ENCODE measurements at places on chromosomes 5 and 9. TPM values are rescaled to one million over a fixed set of nuclear protein-coding genes. Genes with fewer than 3 reads are reported as not detected.

The GLRA1 gene
- not detected for total RNA-seq

The PAIP2 gene
- total RNA-seq, result 96.5 TPM

The PTGS1 gene
- 150 TPM for total RNA-seq

The C5orf52 gene
- total RNA-seq, result not detected

The GABRA6 gene
- total RNA-seq, result not detected

The ARHGEF28 gene
- total RNA-seq, result 4.9 TPM

The SHISAL2B gene
- total RNA-seq, result not detected

The KCNIP1 gene
- 2.8 TPM for total RNA-seq

The DMRT3 gene
- not detected for total RNA-seq

The SNCAIP gene
- total RNA-seq, result 3.3 TPM

The SPINK7 gene
- total RNA-seq, result not detected

- no peaks in the 10 kb centered on the region for H3K4me1 ChIP-seq
- no peak overlapping the region for H3K4me3 ChIP-seq
- H3K27me3 ChIP-seq, result no peaks in the 10 kb centered on the region
- H3K27ac ChIP-seq, result no peak overlapping the region
- no peak for DNase-seq
Observed at GRCh38 chr9:80922544-80922943, 766.8 kb downstream of the TLE1 start.

- DNase-seq, result peak; percentile 62
- H3K36me3 ChIP-seq, result no peaks in the 10 kb centered on the region
- H3K27ac ChIP-seq, result peak overlapping the region; percentile 94
- no peak overlapping the region for H3K4me3 ChIP-seq
Observed at GRCh38 chr9:127970401-127971313, 10.1 kb downstream of the EEIG1 start.

GRCh38 chr5:41925555-41925951 is 472 bp downstream of the FBXO4 start:
- DNase-seq, result peak; percentile 70
- peak overlapping the region; percentile 66 for H3K4me3 ChIP-seq
- H3K36me3 ChIP-seq, result peaks cover 21% of the 10 kb centered on the region
- no peaks in the 10 kb centered on the region for H3K27me3 ChIP-seq

DNA sequence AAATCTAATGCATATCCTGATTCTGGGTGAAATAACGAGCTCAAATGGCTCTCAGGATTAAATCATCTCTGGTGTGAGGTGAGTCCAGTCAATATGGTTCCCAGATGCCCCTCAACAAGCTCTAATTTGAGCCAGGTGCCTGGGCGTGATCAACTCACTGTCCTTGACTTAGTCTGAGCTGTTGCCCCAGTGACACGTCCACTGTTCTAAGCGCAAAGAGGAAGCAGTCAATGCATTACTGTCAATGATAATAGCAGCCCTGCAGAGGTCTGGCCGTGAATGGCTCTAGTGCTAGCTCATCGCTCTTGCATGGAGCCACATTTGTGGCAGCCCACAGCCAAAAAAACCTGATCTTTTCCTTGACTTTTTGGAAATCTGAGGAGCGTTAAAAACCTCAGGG is 128.6 kb upstream of the EFNA5 start:
- H3K36me3 ChIP-seq, result no peaks in the 10 kb centered on the region
- no peak for DNase-seq
- H3K27ac ChIP-seq, result no peak overlapping the region
- H3K4me1 ChIP-seq, result no peaks in the 10 kb centered on the region
- no peaks in the 10 kb centered on the region for H3K27me3 ChIP-seq

- H3K4me3 ChIP-seq, result no peak within 1 kb of the TSS
- H3K27me3 ChIP-seq, result peaks cover 100% of the 10 kb centered on the region
- H3K36me3 ChIP-seq, result no peaks in the 10 kb centered on the region
- peaks cover 31% of the 10 kb centered on the region for H3K4me1 ChIP-seq
- no peak within 1 kb of the TSS for H3K27ac ChIP-seq
- DNase-seq, result no peak
Observed at GRCh38 chr5:77637998-77638762, at the start of gene OTP. OTP (minus strand) TSS chr5:77638713; CDS start chr5:77638549, 164 bp downstream.

DNA sequence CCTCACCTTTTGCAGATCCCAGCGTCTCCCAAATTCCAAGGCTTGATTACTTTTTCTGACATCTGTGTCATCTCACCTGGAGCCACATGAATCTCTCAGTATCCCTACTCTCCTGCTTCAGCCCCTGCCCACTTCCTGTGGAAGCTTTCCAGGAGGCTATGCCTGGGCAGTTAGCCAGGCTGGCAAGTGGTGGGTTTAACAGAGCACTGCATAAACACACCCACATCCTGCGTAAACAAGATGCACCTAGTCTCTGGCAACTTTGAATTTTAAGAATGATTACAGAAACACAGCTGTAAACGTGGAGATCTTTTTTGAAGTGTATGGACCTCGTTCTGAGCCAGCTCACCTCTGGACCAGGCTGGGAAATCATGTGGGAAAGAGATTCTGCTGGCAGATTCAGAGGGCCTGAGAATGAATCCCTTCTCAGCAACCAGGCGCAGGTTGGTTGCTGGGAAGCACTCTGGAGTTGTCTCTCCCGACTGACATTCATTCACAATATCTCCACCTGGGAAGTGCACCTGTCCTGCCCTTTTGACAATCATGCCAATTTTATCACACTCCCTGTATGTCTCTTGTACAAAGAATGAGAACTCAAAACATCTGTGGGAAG is 55.7 kb upstream of the FANCC start:
- H3K36me3 ChIP-seq, result no peaks in the 10 kb centered on the region
- H3K4me3 ChIP-seq, result no peak overlapping the region
- H3K27ac ChIP-seq, result no peak overlapping the region
- no peaks in the 10 kb centered on the region for H3K27me3 ChIP-seq
- no peak for DNase-seq

- no peaks in the 10 kb centered on the region for H3K36me3 ChIP-seq
- no peak overlapping the region for H3K27ac ChIP-seq
- H3K27me3 ChIP-seq, result no peaks in the 10 kb centered on the region
- no peaks in the 10 kb centered on the region for H3K4me1 ChIP-seq
Observed at GRCh38 chr5:74621492-74621891, 19.0 kb downstream of the ENC1 start.

DNA sequence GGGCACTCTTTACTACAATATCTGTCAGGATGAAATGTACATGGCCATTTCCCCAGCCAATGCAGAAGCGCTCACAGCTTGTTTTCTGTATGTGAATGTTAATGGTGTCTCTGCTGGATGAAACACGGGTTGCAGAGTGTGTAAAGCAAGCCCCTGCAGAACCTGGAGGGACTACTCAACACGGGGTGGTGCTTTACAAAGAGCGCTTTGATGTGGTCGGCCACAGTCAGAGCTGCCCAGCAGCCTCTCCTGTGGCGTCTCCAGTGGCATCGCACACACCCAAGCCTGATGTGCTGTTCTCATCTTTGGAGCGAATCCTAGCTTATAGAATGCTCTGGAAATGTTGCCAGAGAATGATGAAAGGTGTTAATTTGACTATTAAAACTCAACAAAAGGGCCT is 162.7 kb upstream of the NFIL3 start:
- H3K36me3 ChIP-seq, result no peaks in the 10 kb centered on the region
- H3K27me3 ChIP-seq, result no peaks in the 10 kb centered on the region

DNA sequence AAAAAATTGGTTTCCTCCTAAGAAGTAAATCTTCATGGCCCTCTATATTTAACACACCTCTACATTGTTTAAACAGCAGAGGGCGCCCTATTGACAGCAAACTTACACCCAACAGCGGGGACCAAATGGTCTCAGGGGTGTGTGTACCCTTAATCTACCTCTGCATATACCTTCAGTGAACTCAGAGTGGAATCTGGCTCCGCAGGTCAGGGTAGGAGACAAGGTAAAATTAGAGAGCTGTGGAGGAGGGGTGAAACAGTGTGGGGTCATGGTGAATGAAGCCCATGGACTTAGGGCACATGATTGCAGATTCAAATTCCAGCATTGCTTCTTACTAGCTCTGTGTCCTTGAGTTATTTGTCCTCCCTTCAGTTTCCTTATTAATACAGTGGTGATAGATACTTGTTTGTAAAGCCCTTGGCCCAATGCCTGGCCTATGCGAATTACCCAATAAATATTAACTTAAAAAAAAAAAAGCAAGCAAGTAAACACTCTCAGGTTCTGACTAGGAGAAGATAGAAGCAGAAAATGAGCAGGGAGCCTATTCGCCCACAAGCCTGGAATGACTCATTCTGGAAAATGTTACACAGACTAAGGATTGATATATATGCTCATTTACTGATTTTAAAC is 122.9 kb downstream of the CAVIN4 start:
- no peaks in the 10 kb centered on the region for H3K36me3 ChIP-seq
- no peak for DNase-seq
- H3K27me3 ChIP-seq, result no peaks in the 10 kb centered on the region
- no peak overlapping the region for H3K4me3 ChIP-seq

GRCh38 chr9:134787601-134788531 is 92.7 kb upstream of the FCN2 start:
- H3K4me1 ChIP-seq, result peaks cover 9% of the 10 kb centered on the region
- H3K36me3 ChIP-seq, result peaks cover 67% of the 10 kb centered on the region
- no peaks in the 10 kb centered on the region for H3K27me3 ChIP-seq
- no peak overlapping the region for H3K4me3 ChIP-seq

DNA sequence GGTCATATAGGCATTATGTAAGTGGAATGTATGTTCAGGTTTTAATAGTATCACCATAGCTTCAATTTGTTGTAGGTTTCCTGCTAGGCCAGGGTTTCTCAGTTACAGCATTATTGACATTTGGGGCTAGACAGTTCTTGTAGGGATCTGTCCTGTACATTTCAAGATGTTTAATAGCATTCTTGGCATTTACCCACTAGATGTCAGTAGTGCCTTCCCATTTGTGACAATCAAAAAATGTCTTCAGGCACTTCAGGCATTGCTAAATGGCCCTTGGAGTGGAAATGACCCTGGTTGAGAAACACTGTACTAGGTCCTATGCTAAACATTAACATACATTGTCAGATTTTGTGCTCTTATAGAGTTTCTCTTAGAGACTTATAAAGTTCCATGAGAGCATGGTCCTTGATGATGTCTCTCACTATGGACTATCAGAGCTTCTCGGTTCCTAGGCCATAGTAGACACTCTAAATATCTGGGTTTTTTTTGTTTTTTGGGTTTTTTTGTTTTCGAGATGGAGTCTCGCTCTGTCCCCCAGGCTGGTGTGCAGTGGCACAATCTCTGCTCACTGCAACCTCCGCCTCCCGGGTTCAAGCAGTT is 1.4 kb downstream of the KIF20A start:
- H3K27ac ChIP-seq, result no peak overlapping the region
- no peaks in the 10 kb centered on the region for H3K27me3 ChIP-seq
- no peak for DNase-seq
- peaks cover 20% of the 10 kb centered on the region for H3K4me1 ChIP-seq
- H3K36me3 ChIP-seq, result peaks cover 8% of the 10 kb centered on the region

- H3K4me1 ChIP-seq, result peaks cover 12% of the 10 kb centered on the region
- no peak overlapping the region for H3K27ac ChIP-seq
- no peaks in the 10 kb centered on the region for H3K27me3 ChIP-seq
- H3K4me3 ChIP-seq, result no peak overlapping the region
Observed at GRCh38 chr5:64502196-64502595, 3.6 kb upstream of the RGS7BP start.

- no peaks in the 10 kb centered on the region for H3K4me1 ChIP-seq
- no peak overlapping the region for H3K4me3 ChIP-seq
- no peaks in the 10 kb centered on the region for H3K27me3 ChIP-seq
- no peak overlapping the region for H3K27ac ChIP-seq
- DNase-seq, result no peak
Observed at GRCh38 chr9:8724284-8725018, 924.9 kb upstream of the DMAC1 start.

GRCh38 chr5:103260951-103261350 is 2.4 kb downstream of the MACIR start:
- H3K4me3 ChIP-seq, result no peak overlapping the region
- H3K36me3 ChIP-seq, result no peaks in the 10 kb centered on the region
- no peak for DNase-seq
- no peaks in the 10 kb centered on the region for H3K4me1 ChIP-seq
- H3K27me3 ChIP-seq, result no peaks in the 10 kb centered on the region
- H3K27ac ChIP-seq, result no peak overlapping the region

DNA sequence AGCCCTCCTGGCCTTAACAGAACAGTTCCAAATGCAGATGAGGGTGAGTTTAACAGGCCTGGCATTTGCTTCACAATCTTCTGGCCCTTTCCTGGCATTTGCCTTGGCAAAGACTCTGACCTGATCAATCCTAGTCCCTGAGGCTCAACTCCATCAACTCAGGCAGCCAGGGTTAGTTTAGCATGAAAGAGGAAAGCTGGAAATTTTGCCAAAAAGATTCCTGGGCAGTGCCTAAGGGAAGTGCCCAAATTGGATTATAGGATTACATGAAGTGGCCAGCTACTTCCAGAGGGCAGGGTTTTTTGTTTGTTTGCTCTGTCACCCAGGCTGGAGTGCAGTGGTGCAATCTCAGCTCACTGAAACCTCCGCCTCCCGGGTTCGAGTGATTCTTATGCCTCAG is 36.8 kb downstream of the PCDHAC2 start:
- peaks cover 14% of the 10 kb centered on the region for H3K27me3 ChIP-seq
- no peak overlapping the region for H3K4me3 ChIP-seq
- no peak overlapping the region for H3K27ac ChIP-seq
- H3K4me1 ChIP-seq, result peaks cover 6% of the 10 kb centered on the region
- DNase-seq, result no peak

GRCh38 chr5:158816011-158816696 is 283.6 kb downstream of the EBF1 start:
- no peak overlapping the region for H3K27ac ChIP-seq
- H3K4me1 ChIP-seq, result no peaks in the 10 kb centered on the region
- H3K36me3 ChIP-seq, result no peaks in the 10 kb centered on the region
- no peak for DNase-seq
- no peaks in the 10 kb centered on the region for H3K27me3 ChIP-seq

GRCh38 chr9:101027236-101027635 is 1.3 kb upstream of the PLPPR1 start:
- H3K27me3 ChIP-seq, result peaks cover 16% of the 10 kb centered on the region
- H3K36me3 ChIP-seq, result no peaks in the 10 kb centered on the region
- no peak overlapping the region for H3K27ac ChIP-seq
- peaks cover 16% of the 10 kb centered on the region for H3K4me1 ChIP-seq
- no peak for DNase-seq

DNA sequence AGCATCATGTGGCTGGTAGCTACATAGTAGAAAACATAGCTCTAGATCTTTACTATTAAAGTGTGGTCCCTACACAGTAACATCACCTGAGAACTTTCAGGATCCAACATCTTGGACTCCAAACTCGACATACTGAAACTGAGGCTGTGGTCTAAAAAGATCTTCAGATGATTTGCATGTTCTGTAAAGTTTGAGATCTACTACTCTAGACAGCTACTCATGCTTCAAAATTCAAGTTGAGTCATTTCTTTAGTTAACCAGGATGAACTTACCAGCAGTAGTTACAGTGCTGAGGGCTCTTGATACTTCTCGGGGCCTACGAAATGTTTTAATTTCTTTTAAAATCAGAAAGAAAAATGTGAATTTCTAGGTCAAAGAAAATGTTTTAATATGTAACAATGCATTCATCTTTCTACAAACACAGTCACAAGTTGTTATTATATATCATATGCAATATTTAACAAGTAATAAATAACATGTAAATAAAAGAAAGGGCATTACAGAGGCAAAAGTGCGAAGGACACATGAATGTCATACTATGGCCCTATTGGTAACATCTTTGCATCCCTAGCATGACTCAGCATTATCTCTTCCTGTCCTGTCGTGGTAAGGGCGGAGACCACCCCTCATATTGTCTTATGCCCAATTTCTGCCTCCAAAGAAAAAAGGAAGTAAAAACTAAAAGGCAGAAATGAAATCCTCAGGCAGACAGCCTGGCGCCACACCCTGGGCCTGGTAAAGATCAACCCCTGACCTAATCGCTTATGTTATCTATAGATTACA is 563.9 kb upstream of the TLE4 start:
- no peak for DNase-seq
- H3K4me1 ChIP-seq, result no peaks in the 10 kb centered on the region
- H3K27me3 ChIP-seq, result no peaks in the 10 kb centered on the region
- no peak overlapping the region for H3K27ac ChIP-seq

GRCh38 chr5:123976379-123977033 is 464.5 kb downstream of the CSNK1G3 start:
- DNase-seq, result no peak
- no peaks in the 10 kb centered on the region for H3K36me3 ChIP-seq
- no peaks in the 10 kb centered on the region for H3K4me1 ChIP-seq
- H3K27ac ChIP-seq, result no peak overlapping the region

Data from sigmoid colon (tissue), 7 donors.